Esophagus squamous epithelium (tissue), 5 donors: ENCODE measurements at places on chromosomes 5 and 9.

DNA sequence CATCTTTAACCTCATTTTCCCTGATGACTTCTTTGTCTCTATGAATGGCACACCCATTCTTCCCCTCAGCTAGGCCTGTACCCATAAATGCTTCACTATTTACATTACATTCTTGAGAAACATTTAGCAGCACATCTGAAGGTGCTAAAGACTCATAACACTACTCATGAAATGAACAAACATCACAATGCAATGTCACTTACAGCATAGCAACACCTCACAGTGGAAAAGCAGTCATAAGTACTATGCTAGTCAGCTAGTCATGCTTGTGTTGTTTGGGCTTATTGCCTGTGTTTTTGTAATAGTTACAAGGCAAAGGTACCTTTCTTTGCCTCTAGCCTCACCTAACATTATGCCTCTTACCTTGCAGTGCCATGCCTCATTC, 228.9 kb downstream of the KIAA0825 start:
- no peak for DNase-seq

DNA sequence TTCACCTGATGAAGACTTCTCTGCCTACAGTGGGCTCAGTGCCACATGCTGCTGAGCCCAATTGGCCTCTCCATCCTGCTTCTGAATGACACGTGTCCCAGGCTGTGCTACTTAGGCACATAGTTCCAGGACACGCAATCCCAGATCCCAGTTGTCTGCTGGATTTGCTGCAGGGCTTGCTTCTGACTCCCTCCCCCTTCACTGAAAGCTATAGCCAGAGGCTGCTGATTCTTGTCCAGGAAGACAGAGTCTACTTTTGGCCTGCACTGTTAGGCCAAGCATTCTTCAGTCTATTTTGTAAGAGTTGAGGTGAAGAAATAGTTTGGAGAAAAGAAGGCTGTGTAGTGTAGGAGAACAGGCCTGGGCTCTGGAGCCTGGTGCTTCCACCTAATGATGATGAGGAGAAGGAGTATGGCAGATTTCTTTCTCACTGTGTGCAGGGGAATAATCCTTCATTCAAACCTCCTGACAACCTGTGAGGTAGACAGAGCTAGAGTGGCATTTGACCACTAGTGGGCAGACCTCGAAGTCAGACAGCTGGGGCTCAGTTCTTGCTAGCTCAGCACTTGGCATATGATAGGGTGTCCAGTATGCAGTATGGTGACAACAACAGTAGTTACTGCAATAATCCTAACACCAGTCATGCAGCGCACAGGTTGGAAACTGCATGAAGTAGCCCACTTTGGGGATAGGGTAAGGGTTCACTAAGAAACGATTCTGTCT, 19.5 kb upstream of the ASPN start:
- no peak for DNase-seq

DNA sequence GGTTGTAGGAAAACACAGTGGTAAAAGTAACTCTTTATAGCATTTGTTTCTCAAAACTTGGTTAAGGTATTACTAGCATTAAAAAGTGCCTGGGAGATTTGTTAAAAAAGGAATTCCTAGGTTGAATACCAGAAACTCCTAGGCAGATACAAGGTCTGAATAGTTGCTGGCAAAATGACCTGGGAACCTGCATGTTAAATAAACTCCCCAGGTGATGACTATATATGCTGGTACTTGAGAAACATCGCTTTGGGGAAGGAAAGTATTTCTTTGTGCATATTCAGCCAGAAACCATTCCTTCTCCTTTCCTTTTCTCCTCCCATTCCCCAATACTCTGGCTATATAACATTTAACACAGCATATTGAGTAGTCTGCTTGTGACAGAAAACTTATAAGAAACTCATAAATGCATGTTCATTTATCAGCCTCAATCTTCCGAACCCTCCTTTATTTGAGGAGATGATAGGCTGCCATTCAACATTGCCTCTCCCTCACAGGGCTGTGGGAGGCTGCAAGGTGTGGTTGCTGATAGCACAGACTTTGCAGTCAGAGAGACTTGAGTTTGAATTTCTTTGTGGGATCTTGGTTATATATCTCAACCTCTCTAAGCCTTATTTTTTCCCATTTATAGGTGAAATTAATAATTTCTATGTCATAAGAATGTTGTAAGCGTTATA, 28.7 kb downstream of the PCSK1 start:
- DNase-seq: no peak

- DNase-seq: no peak
Observed at GRCh38 chr5:96629774-96630173, 32.4 kb upstream of the CAST start.

DNA sequence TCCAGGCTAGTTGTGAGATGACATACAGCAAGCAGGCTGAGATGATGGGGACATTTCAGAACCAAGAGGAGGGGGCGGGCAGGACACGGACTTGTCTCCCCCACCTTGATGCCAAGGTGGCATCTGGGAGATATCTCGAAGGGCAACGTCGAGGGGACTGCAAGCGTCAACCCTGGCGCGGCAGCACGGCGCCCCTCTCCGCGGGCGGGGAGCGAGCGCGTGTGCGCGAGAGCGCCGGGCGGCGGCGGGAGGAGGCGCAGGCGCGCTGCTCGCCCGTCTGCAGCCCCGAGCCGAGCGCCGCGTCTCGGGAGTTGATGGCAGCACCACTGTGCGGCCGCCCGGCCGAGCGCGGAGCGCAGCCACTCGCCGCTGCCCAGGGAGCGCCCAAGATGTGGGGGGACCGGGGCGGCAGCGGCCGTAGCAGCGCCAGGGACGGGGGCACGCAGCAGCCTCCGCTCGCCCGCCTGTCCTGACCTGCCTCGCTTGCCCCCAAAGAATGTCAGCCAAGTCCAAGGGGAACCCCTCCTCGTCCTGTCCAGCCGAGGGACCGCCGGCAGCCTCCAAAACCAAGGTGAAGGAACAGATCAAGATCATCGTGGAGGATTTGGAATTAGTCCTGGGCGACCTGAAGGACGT, at the start of gene PRR16:
Gene PRR16, plus strand, starts transcription at position 310 of the 636 bp plus-strand sequence.
- DNase-seq: no peak

- no peak for DNase-seq
Observed at GRCh38 chr9:116288658-116289057, 135.1 kb downstream of the PAPPA start.

DNA sequence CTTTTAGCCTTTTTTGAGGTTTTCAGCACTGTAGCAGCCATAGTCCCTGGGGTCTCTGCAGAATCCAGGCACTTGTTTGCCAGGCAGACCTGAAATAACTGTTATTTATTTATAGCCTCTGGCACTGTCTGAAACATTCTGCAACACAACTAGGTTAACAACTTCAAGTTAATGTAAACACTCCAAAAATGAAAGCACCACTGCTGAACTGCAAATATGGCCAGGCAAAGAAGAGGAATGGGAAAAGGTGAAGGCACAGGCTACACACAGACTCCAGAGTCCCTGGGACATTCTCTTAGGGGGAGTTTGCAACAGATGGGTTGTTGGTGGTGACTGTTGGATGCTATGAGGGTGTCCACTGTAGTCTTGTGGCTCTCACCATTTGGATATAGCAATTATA, 369.0 kb downstream of the MAT2B start:
- DNase-seq: no peak

- no peak for DNase-seq
Observed at GRCh38 chr9:14352503-14352902, 38.6 kb upstream of the NFIB start.

GRCh38 chr9:21560281-21560745, 78.2 kb upstream of the IFNE start:
- no peak for DNase-seq

DNA sequence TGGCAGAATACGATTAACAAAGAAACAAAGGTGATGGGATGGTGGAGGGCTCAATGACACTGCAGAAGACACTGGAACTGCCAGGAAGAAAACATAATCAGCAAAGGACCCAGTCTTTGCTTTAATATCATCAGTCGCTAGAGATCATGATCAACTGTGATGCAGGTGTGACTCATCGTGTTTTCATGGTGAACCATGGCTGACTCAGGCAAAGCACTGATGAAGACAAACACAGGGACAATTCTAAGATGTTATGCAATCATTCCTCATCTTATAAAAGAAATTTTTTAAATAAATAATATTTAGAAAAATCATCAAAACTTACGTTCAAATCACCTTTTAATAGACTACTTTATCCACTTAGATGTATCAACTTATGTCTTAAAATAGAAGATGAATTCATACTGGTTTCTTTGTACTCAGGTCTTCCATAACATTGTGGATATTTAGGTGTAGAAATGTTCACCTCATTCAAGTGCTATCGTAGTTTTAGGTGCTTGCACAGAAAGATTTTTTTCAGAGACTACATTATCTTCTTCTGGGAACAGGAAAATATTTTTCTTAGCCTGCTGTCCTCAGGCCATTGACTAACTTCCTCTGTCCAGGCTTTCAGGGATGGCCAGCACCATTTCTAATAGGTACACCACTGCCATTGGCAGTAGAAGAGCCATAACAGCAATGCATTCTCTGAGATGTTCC, 673.4 kb upstream of the MEF2C start:
- DNase-seq: no peak
